ENCODE measurements at places on chromosomes 4 and X.

GRCh38 chrX:17546356-17546755 is 171.4 kb downstream of the NHS start:
- no peak for DNase-seq

DNA sequence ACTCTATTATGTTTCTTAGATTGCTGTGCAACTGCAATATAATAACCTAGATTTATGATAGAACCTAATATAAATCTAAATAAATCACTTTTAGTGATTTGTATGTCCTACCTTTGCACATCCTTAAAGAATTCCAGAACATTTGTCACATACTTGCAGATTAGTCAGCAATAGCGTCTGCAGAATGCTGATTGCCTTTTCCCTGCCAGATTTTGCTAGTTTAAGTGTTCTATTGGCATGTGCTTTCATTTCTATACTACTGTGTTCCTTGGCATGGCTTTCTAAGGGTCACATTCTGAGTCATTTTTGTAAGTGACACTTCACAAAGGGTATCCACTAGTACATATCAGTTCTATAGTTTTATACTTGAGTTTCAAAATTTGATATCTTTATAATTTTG is 303.1 kb upstream of the GIMD1 start:
- DNase-seq, result no peak

- DNase-seq, result no peak
These were observed 172.6 kb upstream of the PSAPL1 start for GRCh38 chr4:7607156-7607910.

DNA sequence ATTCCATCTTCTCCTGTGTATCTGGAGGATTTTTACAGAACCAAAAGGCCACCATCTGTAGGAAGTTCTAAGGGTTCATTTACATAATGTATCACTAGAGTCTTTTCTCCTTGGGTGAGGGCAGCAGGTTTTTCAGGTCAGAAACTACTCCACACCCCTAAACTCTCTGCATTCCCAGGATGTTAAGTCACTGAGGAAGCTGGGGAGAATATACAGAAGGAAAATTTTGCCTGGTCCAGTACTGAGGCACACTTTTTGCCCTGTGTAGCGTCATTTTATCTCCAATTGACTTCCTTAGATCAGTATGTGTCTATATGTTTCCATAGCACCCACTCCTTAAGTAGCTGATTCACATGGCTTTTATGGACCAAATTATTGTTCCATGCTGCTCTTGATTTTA is 17.0 kb downstream of the XKRX start:
- no peak for DNase-seq

DNA sequence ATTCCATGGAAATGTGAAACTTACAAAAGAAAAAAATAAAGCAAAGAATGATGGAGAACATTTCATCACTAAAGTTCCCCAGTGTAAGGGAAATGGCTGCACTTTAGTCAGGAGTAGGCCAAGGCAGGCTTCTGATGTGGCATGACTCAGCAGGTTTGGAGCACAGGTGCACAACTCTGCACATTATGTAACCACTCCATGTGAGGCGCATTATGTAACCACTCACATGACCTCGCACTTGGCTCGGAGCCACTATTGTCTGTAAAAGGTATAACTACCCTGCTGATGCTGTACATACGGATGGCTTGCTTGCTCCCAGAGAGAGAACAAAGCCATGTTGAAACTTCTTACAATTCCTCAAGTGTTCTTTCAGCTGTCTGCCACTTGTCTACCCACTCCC is 727.6 kb downstream of the TRAM1L1 start:
- no peak for DNase-seq

GRCh38 chr4:35147761-35148160 is 1096.6 kb downstream of the ARAP2 start:
- DNase-seq, result no peak

DNA sequence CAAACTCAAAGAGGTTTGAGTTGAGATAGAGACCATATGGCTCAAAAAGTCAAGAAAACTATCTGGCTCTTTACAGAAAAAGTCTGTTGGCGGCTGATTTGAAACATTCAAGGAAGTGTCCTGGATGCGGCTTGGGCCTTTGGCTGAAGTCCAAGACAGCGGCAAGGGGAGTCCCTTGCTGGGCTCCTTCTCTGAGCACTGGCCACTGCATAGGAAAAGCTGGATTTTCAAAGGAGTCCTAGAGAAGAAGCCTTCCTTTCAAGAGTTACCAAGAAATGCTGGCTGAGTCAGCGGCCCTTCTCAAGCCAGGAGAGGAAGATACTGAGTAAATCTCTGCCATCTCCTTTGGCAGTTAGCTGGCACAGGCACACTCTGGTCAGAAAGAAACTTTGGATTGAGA is 12.1 kb downstream of the APLN start:
- DNase-seq, result no peak

DNA sequence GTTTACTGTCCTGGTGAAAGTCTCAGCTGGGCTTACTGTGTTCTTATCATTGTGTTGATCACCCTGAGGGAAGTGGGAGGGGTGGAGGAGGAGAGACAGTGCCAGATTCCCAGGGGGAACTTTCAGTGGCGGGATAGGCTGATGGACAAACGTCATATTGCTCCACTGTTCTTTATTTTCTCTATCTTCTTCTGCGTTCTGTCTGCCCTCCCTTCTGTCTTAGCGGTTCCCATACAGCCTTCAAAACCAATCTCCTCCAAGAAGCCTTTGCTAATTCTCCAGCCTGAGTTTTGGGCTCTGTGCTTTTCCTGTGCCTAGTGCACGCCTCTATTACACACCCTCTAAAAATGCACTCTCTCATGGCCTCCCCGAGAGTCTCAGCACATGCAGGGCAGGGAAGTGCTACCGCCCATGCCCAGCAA is 448.7 kb upstream of the FAT1 start:
- no peak for DNase-seq

DNA sequence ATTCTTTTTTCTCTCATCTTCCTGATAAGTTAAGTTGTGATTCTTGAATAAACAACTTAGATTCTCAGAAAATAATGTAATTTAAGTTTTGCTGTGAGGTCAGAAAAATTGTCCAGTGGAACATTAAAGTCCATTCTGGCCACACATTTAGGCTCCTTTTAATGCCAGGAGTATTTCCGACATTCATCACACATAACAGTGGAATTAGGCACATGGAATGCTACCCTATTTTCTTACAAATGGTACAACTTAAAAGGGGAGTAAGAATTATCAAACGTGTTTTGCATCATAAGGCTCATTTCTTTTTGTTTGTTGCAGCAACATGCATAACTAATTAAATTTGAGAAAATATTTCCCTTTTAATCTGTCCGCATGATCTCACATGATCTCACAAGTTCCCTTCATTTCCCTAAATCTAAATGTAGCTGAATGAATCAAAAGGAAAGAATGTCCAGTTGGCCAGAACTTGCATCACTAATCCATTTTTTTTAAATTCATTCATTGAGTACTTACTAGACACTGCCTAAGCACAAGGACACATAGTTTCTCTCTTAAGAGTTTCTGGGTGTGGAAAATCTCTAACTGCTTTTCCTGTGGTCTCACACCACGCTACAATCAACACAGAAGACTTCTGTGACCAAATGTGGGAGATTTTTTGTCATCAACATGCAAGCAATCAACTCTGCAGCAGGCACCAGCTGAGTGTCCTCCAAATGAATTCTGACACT is 22.0 kb downstream of the SPARCL1 start:
- DNase-seq, result no peak

DNA sequence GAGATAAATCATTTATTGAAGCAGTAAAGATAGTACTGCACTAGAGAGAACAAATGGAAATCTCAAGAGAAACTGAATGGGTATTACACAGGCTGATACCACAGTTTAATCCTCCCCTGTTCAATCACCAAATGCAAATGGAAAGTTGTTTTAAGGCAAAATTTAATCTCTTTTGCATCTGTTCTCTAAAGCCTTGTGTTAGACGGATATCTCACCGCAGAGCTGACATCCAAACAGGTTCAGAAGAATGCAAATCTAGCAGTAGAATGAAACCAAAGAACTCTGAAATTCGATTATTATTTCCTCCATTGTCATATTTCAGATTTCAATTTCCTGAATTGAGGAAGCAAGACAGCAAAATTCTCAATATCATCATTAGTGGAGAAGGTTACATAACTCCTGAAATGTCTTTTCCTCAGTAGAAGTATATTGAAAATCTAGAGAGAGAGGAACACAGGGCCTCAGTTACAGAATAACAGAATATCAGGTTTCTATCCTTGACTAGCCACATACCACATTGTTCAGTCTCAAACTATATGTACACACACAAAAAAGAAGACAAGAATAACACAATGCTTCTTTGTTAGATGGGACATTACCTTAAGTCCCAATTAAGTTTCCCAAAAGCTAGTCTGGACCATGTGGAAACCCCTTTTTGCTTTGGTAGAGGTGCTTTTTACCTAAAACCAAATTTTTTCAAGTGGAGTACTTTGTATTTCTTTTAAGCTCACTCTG is 94.1 kb upstream of the BANK1 start:
- DNase-seq, result no peak

All from stimulated activated CD8-positive, alpha-beta memory T cell treated with anti-CD3 and anti-CD28 coated beads, Interleukin-7, amount 100 ng/mL, for 1 hour (primary cell).